ENCODE measurements at places on chromosomes 4 and X.

GRCh38 chr4:76292730-76293129 lies 13.8 kb upstream of the STBD1 start:
- DNase-seq = no peak

DNA sequence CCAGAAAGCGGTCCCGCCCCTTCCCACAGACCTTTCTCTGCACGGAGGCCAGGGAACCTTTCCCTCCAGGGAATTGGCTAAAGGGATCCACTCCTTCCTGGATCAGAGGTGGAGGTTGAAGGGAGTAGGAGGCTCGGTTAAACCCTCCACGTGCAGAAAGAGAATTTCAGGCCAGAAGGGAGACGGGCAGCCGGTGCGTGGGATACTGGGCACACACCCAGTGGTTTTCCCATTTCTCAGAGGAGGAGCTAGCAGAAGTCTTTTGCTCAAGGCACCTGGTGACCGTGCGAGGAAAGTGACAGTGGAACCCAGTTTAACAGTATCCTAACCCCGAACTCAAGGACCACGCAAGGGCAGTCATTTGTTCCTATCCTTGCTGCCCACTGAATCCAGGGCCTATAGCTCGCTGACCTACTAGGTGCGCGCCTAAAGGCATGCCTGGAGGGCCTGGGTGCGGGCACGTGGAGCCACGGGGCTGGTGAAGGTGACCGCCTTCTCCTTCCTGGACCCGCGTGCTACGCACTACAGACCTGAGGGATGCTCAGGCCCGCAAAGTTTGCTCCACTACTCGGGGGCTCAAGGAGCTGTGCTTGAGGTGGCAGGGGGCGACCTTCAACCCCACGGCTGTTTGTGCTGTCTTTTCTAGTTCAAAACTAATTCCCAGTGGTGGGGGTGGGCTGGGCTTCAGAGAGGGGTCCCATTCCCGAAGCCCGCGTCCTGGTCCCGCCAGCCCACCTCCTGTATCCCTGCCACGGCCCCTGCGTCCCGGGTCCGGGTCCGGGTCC lies 587 bp upstream of the AFF2 start:
- no peak for DNase-seq

DNA sequence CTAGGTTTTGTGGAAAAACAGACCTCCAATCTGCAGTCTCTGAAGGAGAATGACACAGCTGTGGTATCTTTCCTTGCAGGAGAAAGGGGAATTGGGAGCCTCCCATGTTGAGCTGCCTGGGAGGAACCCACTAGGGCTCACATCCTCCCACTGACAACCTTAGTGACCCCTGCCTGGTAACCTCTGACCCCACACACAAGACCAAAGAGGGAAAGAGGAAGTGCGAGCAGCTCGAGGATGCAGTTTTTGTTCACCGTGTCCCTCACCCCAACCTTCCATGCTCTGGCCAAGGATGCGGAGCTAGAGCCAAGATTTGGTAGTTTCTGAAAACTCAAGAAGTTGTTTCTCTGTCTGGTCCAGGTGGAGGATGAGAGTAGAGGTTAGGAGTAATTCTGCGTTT lies 5.4 kb upstream of the ZXDA start:
- DNase-seq = no peak

GRCh38 chr4:137390707-137391106 lies 141.6 kb downstream of the PCDH18 start:
- no peak for DNase-seq

- no peak for DNase-seq
Observed at GRCh38 chrX:1391370-1391706, 575 bp downstream of the SLC25A6 start.

- no peak for DNase-seq
Observed at GRCh38 chr4:19700992-19701391, 550.7 kb upstream of the SLIT2 start.

DNA sequence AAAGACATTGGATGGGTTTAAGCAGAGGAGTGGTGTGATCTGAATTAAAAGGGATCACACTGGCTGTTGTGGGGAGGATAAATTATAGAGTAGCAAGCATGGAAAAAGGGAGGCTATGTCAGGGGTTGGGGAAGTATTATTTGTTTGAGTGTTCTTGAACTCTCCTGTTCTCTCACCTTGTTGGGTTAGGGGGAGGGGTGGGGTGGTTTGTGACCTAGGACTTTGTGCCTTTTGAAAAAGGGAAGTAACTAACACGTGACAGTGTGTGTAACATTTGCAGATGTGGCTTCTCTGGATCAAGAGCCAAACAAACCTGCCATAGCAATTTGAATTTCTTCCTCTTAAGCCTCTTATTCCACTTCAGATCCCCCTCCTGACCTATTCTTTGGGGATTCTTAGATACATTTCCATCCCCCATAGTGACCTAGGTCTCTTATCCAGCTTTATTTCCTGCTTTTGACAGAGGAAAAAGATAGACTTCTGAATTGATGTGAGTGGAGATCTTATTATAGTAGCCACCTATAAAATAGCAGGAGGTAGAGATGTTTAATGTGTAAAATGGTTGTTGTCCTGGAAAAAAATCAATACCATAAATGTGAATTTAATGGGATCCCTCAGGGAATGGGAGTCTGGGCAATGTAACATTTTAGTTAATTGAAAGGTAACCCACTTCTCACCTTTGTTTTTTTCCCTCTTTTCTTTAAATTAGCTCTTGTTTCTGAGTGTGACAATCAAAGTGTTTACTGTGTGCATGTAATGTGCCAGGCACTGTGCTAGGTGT lies 120.4 kb downstream of the CT47B1 start:
- DNase-seq = no peak

DNA sequence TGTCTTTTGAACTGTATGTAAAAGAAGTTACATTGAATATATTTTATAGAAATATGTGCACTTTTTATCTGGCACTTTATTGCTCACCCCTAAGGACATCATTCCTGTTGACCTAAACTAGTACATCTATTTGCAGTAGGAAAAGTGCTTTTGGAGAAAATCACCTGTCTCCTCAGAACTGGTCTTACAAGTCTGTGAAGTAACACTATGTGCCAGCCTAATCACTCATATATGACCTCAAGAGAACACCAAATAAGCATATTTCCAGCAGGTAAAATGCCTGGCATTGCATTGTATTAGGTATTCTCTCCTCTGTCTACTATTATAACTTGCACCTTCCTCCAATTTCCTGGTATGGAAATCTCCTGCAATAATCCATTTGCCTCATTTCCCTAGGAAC lies 4.0 kb upstream of the GASK1B start:
- DNase-seq = no peak

- DNase-seq = no peak
Observed at GRCh38 chr4:70688795-70689231, 481 bp downstream of the UTP3 start.

DNA sequence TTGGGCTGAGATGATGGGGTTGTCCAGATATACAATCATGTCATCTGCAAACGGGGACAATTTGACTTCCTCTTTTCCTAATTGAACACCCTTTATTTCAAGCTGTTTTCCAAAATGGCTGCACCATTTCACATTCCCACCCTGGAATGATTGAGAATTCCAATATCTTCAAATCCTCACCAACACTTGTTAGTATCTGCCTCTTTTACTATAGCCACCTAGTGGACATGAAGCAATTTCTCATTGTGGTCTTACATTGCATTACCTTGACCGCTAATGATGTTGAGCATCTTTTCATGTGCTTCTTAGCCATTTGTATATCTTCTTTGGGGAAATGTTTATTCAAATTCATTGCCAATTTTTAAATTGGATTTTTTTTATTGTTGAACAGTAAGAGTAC lies 364.8 kb downstream of the SMARCA1 start:
- DNase-seq = no peak

- no peak for DNase-seq
Observed at GRCh38 chrX:85326234-85327059, 53.0 kb downstream of the POF1B start.

DNA sequence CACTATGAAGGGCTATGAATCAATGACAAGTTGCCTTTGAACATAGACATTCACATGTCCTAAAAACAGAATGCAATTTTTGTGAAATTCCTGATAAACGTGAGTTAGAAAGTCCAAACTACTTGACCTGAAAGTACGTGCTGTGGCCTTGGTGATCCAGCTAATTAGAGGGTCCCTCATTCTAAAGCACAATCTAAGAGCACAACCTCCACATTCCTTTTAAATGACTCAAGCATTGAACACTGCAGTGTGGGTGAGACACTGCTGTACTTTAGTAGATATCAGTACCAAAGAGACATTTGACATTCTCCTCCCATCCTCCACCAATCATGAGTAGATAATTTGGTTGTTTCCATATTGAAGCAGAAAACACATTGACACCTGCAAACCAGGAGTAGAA lies 73.5 kb downstream of the FAM47B start:
- no peak for DNase-seq

GRCh38 chr4:153067376-153067775 lies 131.3 kb downstream of the FHDC1 start:
- DNase-seq = no peak

DNA sequence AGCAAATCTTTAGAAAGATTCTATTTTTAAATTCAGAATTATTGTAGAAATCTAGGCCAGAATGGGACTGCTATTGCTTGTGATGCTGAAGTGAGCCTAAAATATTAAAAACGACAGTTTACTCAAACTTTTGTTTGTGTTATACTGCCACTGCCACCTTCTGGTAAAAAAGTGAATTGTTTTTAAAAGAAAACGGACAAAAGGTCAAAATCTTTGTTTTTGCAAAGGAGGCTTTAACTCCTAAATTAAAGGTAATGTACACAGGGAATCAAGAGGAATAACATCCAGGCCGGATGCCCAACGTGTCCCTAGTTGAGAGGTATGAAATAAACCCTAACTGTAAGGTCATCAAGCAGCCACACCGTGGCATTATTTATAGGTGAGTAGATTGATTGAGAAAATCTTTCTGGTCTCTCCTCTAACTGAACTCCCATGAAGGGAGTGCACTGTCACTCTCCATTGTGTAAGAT lies 338.3 kb upstream of the GALNT7 start:
- no peak for DNase-seq

DNA sequence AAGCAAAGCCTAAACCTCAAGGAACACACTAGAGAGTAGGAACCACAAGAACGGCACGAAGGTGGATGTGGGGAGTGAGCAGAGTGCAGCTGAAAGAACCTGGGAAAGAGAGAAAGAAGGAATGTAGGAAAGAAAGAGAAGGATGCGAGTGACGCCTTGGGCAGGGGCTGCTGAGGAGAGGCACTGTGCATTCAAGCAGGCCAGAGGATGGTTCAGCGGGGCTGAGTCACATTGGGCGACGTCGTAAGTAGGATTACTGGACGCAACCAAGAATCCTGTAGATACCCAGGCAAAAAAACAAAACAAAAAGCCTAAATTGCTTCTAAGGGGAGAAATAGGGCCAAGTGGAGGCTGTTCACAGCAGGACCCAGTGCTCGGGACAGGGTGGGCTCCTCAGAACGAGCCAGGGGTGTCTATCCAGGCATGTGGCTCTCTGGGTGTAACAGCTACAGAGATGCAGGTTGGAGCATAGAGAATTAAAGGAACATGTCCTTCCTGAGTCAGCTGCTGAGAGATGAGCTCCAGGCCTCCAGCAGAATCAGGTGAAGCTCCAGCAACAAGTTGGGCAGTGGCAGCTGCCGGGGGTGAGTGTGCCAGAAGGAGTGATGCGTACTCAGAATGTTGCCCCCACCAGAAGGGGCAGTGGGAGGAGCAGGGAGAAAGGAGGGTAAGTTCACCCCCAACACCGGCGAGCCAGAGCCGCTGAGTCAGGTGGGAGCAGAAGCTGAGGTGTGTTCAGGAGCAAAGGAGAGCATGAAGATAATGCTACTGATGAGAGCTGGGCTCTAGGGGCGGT lies 38.6 kb downstream of the NELFA start:
- DNase-seq = no peak

DNA sequence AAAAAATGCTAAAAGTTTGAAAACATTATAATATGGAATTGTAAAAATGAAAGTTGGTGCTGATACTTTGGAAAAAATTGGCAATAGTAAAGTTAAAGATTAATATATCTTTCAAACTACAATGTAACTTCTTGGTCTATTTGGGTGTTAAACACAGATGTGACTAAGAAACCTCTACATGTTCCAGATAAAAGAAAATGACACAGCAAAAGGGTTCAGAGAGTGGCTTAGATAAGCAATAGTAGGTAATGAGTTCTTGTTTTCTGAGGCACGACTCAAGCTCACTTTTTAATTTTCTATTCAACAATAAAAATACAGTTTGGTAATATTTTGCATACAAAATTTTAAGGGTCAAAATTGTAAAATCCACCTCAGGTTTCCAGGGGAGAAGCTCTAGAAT lies 292.7 kb downstream of the GALNTL6 start:
- no peak for DNase-seq

- no peak for DNase-seq
Observed at GRCh38 chr4:96317891-96318290, 478.0 kb downstream of the PDHA2 start.

GRCh38 chrX:71253253-71254091 lies 468 bp downstream of the ZMYM3 start:
- no peak for DNase-seq

DNA sequence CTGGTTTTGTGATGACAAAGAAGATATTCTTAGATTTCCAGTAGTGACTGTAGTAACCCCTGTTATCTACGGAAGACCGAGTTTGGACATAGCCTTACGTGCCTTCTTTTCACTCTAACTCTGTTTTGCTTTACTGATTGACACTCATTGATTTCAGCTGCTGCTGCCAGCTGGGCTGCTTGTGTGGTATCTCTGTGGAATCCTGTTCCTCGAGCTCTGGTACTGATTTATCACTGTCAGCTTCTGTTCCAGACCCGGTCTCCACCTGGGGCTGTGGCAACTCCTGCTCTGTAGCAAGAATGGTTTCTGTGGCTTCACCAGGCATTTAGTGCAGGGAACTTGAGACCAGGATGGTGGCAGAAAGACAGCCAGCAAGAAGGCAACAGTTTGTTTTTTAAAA lies 24.6 kb upstream of the LAP3 start:
- no peak for DNase-seq

DNA sequence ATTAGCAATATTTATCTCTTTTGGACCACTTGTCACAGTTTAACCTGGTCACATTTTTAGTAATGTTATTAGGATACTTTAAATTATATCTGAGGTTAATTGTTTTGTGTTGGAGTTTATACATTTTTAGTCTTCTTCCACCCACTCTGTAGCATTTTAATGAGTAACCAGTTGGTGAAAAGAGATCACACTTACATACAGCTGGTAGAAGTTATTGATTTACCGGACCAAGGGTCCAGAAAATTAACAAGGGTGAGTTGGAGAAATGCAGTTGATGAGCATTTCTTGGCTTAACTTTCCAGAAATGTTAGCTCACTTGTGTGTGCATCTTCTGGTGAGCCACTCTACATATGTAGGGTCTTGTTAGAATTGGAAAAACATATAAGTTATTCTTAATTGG lies 219.6 kb downstream of the GRXCR1 start:
- DNase-seq = no peak

GRCh38 chrX:37783305-37783704 lies 3.4 kb downstream of the CYBB start:
- DNase-seq = no peak

DNA sequence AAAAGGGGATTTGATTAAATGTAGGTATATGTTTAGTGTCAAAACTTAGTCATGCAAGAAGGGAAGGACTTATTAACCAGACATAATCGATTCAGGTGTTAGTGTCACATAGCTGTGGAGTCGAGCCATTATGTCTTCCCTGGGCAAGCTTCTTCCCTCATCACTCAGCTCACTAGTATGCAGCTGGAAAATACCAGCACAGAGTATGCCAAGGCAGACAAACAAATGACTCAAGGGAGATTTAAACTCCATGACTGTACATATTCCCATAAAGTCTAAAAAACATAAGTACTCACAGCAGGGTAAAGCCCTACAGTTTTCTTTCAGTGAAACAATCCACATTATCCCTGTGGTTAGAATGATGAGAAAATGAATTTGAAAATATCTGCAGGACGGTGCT lies 304.5 kb downstream of the CBLL2 start:
- DNase-seq = no peak

GRCh38 chr4:37948542-37948941 lies 11.7 kb upstream of the PTTG2 start:
- no peak for DNase-seq
